Pons (tissue), 1 donor: ENCODE measurements at places on chromosomes 3 and 15.

DNA sequence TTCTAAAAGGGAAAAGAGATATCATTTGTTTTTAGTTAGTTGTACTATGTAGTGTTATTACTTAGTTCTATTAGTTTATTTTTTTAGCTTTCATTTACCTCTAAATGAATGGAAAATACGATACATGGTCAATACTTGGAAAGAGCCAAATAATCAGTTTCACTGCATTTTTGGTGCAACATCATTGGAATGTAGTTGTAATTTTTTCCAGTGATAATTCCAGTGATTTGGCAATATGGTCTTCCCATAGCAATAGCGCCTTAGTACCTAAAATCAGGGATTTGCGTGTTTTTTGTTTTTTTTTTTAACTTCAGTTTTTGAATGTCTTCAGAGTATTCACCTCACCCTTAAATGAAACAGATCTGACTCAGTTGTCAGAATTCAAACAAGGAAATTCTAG is 41.8 kb downstream of the RAB8B start:
- DNase-seq = no peak

DNA sequence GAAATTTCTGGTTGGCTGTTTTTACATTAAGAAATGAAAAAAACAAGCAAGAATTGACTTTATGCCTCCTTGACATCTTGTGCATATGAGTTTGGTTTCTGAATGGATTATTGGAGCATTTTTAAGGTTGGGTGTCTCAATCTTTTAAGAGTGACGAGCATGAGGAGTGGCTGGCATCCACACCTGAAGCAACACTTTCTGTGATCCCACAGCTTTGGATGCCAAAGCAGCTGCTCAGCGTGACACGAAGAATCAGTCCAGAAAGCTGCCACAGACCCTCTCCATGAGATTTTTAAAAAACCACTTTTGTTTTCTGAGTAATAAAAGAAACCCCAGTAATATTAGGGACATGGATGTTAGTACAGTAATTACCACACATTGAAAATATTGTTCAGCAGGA is 154.5 kb downstream of the KLF13 start:
- no peak for DNase-seq

- no peak for DNase-seq
These were observed 17.0 kb upstream of the BCL2A1 start for GRCh38 chr15:79987969-79988368.

- no peak for DNase-seq
These were observed at the start of gene RBPMS2 for GRCh38 chr15:64775551-64776401. RBPMS2 (minus strand) TSS chr15:64775589; CDS start chr15:64775319, 270 bp downstream.

GRCh38 chr15:66895794-66896453 is 169.5 kb upstream of the SMAD3 start:
- DNase-seq = no peak

DNA sequence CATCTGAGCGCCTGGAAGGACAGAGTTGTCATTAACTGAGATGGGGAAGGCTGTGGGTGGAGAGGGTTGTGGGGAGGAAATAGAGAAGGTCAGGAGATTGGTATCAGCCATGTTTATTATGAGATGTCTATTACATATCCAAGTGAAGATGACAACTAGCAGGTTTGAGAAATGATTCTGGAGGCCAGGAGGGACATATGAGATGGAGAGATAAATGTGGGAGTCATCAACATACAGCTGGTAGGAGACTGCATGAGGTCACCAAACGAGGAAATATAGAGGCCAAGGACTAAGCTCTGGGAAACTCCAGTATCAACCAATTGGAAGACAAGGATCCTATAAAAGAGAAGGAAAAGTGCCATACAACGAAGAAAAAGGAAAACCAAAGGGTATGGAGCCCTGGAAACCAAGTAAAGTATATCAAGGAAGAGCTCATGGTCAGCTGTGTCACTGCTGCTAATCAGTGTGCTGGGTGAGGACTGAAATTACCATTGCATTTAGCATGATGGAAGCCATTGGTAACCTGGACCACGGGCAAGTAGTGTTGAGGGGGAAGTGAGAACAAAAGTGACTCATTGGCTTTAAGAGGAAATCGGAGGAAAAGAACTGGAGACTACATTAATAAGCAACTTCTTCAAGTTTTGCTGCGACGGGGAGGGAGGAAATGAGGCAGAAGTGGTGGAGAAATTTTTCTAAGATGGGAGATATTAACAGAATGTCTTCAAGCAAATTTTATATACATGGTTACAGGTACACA is 14.0 kb upstream of the UACA start:
- no peak for DNase-seq

GRCh38 chr15:88644741-88645140 is 5.9 kb downstream of the ISG20 start:
- no peak for DNase-seq

DNA sequence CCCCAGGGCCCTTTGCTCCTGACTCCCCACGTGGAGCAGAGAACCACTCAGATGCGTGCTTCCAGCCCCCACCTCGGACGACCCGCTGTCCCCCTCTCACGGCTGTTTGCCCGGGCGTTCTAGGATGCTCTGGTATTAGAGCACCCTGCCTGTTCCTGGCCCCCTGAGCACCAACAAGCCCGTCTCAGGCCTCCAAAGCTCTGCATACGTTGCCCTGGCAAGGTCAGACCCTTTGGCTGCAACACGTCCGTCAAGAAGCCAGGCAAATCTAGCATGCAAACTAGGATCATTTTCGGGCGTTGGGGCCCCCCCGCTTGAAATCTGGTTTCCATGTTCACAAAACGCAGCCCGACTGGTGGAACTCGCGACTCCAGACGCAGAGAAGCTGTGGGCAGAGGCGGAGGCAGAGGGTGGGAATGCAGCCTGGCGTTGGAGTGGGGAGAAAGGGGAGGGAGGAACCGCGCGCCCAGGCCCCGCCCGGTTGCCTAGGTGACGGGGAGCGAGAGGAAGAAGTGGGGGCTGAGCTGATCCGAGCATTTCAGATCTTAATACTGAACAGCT is 86.2 kb upstream of the PIAS1 start:
- no peak for DNase-seq

GRCh38 chr3:16400106-16400931 is 113.2 kb downstream of the RFTN1 start:
- DNase-seq = no peak

GRCh38 chr3:186724911-186725310 is 7.8 kb downstream of the KNG1 start:
- DNase-seq = no peak

GRCh38 chr3:85737846-85738245 is 779.1 kb downstream of the CADM2 start:
- DNase-seq = no peak

- DNase-seq = peak; percentile 22
These were observed 57.4 kb upstream of the STXBP5L start for GRCh38 chr3:120850381-120851295.

DNA sequence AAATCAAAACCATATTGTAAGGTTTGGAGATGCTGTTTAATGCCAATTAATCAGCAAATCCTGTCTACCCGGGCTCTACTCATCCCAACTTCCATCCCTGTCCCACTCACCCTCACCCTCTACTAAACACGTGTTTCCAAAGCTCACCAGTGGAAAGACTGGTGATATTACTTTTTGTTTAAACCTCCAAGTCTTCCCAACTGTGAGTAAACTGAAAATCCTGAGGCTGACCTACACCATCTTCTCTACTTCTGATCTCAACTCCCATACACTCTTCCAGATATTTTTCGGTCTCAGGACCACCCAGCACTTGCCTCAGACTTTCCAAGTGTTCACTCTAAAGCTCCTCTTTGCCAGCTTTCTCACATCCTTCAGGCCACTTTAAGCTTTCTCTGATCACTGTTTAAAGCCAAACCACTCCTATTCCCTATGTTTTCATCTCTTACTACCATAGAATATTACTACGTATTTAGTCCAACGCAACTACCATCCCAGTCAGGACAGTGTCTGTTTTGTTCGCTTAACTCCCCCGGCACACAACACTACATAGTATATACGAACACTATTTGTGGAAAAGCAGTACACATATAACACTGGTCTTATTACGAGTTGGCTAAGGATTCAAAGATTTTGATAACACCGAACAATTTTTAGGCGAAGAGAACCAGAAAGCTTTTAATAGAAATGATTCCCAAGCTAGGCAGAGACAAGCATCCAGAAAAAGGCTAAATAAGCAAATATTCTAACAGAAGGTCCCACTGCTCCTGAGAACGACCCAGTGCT is 684 bp downstream of the RPL4 start:
- DNase-seq = no peak

DNA sequence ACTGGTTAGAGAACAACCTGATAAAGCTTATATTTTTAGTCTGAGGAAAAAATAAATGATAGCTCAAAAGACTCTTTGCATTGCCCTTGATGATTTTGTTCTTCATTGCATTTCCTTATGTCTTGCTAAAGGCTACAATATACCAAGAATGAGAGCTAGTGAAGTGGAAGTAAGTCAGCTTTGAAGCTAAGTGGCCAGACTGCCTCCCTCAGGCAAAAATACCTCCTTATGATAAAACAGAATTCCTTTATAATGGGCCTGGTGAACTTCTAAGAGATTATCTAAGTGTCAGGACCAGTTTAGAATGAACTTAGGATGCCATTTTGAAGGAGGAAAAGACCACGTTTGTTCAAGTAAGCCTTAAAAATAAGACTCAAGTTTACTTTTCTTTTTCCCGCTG is 678.4 kb downstream of the ROBO2 start:
- no peak for DNase-seq

DNA sequence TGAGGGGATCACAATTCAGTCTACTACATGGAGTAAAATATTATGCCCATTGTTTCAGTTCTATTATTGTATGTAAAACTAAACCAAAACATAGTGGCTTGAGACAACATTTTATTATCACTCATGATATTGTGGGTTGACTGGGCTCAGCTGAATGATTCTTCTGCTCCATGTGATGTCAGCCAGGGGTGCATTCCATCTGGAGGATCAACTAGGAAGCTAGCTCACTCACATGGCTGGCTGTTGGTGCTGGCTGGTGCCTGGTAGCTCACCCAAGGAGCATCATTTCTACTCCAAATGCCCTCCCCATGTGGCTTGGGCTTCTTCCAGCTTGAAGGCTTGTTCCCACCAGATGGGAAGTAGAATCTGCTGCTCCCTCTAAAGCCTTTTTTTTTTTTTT is 51.8 kb upstream of the CLRN1 start:
- no peak for DNase-seq

DNA sequence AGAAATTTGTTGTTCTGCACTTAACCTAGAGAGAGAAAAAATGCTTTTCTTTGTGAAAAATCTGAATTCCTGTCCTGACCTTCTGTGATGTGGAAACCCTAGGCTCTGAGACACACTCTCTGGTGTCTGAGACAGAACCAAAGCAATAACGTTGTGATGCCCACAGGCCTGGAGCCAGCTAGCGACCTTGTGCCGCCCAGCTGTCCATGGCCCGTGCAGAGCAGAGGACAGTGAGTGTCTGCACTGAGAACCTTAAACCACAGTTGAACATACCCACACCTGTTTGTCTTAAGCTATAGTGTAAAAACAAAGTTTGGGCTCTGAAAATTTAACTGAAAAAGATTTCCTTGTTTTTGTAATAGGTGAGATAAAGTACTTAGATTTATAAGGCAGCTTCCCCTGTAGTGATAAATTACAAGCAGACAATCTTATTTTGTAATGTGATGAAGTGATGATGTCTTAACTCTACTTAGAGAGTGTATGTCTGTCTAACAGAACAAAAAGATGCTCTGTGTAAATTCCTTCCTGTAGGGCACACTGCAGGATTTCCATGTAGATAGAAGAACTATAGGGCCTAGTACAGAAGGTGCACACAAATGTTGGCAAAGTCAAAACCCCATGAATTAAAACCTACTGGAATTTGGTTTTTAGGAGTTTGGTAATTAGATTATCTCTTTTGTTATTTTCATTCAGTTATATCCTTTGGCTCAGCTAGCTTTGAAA is 62.7 kb downstream of the SNRK start:
- DNase-seq = no peak
